H4 (cell line): ENCODE measurements at places on chromosomes 12 and 14.

- no peak for DNase-seq
Measured at GRCh38 chr14:69917287-69917686, 38.1 kb downstream of the SMOC1 start.

DNA sequence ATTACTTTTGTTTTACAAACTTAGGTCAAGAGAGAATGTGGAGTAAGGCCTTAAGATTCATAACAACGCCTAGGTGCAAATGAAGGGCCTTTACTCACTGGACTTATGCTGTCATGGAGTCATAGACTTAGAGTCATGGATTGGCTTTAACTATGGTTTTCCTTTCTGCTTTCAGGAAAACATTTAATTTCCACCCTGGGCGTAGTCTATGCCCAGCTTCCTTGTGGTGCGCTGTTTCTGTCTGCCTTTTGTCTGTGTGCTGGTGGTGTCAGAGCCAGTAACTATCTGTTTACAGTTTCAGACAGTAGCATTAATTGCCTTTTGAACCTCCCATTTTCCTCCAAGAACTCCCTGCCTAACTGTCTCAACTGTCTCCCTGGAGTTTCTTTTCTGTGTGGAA lies 31.8 kb upstream of the COX6A1 start:
- no peak for DNase-seq

DNA sequence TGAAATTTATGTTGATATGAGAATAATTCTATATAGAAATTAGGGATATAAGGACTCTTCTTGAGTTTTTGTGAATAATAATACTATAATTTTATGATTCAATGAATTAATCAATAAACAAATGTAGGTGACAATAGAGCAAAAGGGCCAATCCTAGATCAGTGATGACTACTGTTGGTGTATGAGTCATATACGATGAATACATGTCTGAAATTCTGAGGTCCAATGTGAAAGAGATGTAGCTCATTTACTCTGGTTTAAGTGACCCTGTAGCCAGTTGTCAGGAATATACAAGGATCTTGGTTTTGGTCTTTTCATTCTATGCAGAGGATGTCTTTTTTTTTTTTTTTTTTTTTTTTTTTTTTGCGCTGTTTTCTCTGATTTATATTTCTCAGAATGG lies 72.1 kb upstream of the RTL1 start:
- DNase-seq = no peak

GRCh38 chr12:1914114-1914911 lies 4.1 kb downstream of the CACNA2D4 start:
- no peak for DNase-seq

- peak; percentile 39 for DNase-seq
Measured at GRCh38 chr14:80664576-80664975, 277.0 kb downstream of the CEP128 start.

DNA sequence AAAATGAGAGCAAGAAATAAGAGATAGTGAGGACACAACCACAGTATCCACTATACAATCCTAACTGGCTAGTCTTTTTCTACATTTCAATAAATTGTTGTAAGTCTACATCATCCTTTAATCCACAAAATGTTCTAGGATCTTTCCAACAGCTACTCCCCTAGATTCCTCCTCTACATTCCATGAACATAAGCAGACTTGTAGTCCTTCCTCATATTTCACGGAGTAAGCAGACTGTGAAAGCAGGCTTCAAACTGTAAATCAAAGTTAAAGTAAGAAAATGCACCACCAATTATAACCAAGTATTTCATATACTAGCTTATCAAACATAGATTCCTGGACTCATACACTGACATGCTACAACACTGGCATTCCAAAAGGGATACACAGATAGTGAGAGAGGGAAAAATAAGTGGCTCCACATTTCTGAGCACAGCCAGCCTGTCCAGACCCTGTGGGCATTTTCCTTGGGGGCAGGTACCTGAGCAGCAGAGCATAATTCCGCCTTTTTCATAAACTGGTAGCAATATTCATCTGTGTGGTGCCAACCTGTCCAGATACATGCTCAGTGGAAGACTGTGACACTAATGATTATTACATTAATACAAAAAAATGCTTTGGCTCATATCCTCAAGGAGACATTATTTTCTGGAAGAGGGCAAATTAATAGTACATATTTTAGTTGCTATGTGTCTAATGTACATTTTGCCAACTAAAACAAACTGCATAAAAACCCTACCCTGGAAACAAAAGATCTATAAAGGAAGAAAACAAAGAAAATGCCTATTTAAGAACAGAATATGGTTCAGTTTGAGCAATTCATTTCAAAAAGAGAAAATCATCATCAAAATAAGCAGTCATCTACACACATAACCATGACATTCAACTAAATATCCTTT lies 113.3 kb upstream of the FSCB start:
- no peak for DNase-seq

DNA sequence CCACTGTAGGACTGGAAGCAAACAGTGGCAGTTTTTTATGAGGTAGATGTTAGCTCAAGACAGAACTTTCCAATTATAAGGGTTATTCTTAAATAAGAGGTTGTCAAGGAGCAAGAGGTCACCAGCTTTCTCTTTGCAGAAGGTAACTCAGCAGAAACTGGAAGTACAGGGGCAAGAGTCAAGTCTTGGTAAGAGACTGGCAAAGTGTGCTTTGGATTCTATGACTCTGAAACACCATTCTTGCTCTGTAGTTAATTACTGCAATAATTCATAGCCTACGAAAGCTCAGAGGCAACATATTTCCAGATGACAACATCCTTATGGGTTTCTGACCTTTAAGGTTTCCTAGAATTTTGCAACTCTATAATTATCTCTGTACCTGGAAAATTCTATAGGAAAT lies 51.3 kb downstream of the RMST start:
- no peak for DNase-seq

DNA sequence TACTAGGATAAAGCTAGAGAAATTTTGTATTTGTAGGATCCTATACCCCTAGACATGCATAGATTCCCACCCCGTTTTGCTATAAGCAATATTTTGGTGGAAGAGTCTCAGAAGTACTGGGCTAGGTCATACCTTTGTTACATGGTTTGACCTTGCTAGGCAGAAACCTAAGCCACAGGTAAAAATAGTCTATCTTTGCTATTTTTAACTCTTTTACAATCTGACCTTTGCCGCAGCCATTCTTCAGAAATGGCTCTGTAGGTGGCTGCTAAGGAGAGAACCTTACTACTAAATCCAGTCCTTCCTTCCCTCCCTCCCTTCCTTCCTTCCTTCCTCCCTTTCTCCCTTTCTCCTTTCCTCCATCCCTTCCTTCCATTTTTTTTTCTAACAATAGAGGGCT lies 242.9 kb upstream of the SEL1L start:
- no peak for DNase-seq

GRCh38 chr12:15631007-15631715 lies 158.0 kb downstream of the EPS8 start:
- DNase-seq = no peak

DNA sequence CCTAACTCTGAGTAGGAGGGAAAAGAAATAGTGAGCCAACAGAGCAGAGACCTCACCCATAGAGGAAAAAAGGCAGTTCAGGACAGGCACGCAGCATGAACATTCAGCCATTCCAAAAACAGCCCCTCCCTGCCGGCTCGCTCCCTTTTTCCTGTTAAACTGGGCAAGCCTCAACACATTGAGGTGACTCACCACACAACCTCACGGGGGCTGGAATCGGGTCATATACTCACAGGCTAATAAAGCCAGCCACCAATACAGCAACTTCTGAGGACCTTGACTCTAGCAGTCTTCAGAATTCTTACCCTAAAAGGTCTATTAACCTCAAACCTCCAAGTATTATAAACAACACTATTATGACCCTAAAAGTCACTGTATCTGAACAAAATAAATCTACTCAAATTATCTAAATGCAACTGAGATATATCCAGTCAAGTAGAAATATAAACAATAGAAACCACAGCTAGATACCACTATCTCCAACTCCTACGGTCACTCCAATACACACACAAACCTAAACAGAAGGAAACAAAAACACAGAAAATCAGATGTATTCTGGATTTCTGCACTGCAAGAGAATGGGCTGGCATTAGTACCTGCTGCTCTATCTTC lies 6.3 kb downstream of the YBX3 start:
- DNase-seq = peak; percentile 92

GRCh38 chr12:65615118-65615517 lies 209.2 kb upstream of the HMGA2 start:
- no peak for DNase-seq

DNA sequence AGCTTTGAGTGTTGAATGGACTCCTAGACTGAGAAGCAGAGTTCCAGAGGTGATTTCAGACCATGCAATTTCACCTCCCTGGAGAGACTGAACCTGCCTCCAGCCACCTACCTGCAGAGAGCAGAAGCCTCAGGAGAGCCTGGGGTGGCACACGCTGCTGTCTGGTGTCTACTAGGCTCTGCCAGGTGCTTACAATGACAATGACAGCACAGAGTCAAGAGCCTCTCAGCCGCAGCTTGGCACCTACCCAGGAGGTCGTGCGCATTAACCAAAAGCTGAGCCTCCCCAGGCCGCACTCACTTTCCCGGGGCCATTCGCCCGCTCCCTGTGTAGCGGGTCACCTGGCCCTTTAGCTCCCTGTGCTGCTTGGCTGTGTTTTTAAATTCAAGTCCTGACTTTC lies 63.2 kb downstream of the TESC start:
- DNase-seq = no peak

GRCh38 chr14:41022932-41023331 lies 583.7 kb upstream of the LRFN5 start:
- DNase-seq = no peak

DNA sequence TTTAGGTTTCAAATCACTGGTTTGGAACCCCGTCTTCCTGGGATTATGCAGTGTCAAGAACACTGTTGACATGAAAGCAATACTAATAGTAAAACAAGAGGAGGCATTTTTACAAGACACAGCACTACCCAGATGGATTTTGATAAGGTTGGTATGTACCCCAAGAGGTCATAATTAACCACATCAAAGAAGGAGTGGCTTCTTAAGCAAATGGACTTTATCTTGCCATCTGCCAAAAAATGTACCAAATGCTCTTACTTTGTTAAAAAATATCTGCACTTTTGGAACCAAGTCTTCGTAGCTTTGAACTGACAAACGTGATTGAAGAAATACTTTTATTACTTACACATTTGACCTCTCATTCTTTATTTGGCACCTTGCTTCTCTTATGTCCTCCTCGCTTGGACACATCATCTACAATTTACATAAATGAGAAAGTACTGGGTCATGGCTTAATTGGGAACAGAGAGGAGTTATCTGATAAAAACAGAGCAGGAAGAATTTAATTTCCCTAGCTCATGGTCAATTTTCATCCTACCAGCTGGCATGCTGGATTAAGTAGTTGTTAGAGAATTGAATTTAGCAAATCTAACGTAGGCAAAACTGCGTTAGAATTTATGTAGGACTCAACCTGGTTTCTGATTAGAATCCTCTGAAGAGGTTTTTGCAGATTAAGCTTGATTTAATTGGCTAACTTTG lies 54.5 kb upstream of the PRICKLE1 start:
- no peak for DNase-seq

DNA sequence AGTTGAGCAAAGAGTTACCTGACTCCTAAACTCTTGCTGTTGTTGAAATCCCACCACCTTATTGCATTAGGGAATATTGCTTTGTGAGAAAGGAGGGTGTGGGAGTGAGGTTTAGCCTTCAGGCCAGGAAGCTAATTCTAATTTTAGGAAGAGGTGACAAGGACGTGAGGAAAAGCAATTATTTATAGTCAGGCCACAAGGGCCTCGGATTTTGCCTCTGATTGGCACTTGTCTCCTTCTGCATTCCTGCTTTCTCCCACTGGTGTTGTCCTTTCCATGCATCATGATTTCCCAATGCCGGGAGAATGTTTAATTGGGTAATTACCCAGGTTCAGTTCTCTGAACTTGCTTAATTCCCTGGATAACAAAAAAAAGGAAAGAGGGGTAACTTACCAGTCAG lies 37.9 kb upstream of the SLC38A2 start:
- no peak for DNase-seq

DNA sequence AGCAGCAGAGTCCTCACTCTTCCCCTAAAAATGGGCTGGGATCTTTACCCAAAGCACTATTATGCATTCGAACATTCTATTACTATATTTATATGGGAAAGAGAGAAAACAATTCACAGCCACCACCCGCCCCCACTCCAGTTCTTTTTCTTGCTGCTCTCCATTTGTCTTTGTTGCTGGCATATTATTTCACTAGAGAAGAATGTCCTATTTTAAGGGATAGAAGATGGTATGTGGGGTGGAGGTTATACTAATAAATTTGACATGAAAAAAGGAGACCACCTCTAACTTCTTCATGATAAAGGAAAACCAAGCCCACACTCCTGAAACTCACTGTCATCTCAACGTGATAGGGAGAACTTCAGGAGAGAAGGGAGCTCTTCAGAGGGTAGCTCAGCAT lies 28.5 kb upstream of the NTF3 start:
- DNase-seq = no peak

DNA sequence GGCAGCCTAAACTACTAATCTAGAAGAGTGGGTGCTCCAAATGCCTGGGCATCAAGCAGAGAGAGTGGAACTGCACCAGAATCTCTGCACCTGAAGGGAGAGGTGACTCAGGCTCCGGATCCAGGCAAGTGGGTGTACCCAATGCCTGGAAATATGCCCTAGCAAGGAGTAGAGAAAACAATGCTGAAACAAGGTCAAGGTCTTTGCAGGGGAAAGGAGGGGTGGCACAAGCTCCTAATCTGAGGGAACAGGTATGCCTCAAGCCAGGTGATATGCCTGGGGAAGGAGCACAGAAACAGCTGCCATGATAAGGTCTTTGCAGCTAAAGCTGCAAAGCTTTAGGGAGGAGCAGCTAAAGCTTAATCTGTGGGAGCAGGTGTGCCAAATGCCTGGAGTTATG lies 136.0 kb upstream of the KITLG start:
- DNase-seq = no peak

DNA sequence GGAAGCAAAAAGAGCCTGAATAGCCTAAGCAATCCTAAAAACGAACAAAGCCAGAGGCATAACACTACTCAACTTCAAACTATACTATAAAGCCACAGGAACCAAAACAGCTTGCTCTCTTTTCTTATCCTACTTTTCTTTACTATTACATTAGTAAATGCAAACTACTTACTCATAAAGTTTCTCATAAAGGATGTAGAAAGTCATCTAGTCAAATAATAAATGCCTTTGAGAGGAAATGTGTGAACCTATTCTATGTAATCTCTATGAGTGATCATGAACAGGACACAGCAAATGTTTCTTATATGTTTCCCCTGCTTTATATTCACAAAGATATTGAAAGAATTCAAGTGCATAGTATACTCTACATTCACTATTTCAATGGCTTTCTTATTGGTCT lies 176.9 kb upstream of the MDGA2 start:
- no peak for DNase-seq

- DNase-seq = no peak
Measured at GRCh38 chr12:111870216-111870615, 28.2 kb downstream of the MAPKAPK5 start.

DNA sequence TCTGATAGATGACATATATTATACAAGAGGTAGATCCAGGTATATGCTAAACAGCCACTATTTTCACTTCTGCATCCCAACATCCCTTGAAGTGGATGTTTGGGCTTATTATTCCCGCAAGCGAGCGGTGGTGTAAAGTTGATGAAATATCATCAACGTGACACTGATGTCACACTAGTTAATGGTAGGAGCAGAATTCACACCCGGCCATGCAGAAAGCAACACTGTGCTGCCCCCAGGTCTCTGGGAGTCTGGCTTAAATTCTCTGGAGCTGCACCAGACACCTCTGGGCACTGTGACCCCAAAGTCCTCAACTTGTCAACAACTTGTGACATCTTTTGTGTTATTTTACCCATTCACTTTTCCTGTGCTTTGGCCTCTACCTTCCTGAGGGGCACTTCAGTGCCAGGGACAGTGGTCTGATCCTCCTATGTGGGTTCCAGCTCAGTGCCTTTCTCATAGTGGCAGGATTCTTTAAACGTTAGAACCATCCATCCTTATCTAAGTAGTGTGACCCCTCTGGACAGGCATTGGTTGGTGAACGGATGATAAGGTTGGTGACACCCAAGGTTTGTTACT lies 952 bp downstream of the DRAM1 start:
- DNase-seq = no peak
